KBM-7 (cell line): ENCODE measurements at places on chromosomes 11 and 22.

DNA sequence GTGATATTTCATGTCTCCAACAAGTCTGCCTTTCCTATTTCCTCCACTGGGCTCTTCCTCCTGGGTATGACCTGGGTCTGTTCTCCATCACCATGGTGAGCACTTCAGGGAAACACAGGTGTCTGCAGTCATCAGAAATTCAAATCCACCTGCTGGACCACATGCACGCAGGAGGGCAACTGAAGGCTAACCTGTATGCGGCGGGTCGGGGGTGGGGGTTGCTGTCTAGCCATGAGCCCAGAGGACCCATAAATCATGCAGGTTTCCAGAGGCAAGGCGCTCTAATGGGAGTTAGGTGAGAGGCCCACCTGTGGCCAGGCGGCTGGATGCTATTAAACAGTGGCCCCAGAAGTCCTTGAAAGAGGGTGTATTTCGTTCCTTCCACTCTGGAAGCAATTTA lies 11.1 kb upstream of the PAMR1 start:
- DNase-seq = no peak

- peak; percentile 8 for DNase-seq
Measured at GRCh38 chr11:84524422-84525051, 1102.6 kb downstream of the DLG2 start.

- no peak for DNase-seq
Measured at GRCh38 chr11:62708392-62708791, 916 bp downstream of the GNG3 start.

- no peak for DNase-seq
Measured at GRCh38 chr11:116467823-116468222, 305.0 kb downstream of the BUD13 start.

GRCh38 chr11:75594211-75594610 lies 32.2 kb downstream of the SERPINH1 start:
- no peak for DNase-seq

- no peak for DNase-seq
Measured at GRCh38 chr22:22674467-22674866, 30.1 kb downstream of the GGTLC2 start.

DNA sequence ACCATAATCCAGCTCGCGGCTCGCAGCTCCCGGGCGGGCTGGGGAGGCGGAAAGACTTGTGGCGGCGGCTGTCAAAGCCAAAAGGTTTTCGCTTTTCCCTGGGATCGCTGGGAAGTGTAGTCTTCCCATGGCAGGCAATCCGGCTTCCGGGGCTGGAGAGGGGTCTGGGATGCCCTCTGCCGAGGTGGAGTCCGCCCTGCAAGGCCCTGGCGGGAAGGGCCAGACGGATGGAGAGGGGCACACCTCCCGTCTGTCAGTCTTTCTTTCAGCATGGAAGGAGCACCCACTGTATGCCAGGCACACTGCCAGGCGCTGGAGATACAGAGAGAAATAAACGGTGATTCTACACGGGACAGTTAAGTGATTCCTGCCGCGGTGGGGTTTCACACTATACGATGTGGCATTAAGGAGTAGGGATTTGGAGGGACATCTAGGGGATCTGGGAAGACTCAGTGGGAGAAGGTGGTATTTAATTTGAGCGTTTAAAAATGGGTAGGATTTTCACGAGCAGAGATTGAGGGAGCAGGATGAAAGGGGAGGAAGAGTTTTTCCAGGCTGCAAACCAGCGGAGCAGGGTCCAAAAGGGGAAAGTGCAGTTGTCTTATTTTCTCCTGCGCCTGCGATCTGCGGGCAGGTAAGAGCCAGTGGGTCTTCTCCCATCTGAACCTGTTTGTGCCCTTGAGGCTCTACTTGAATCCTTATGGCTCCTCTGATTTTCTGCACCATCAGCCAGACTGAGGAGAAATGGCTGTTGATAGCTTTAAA lies at the start of gene BACE1:
Gene BACE1 (minus strand): TSS at position 60 of the 765 bp plus-strand sequence. CDS start 461 bp downstream, outside the sequence.
- peak; percentile 84 for DNase-seq

DNA sequence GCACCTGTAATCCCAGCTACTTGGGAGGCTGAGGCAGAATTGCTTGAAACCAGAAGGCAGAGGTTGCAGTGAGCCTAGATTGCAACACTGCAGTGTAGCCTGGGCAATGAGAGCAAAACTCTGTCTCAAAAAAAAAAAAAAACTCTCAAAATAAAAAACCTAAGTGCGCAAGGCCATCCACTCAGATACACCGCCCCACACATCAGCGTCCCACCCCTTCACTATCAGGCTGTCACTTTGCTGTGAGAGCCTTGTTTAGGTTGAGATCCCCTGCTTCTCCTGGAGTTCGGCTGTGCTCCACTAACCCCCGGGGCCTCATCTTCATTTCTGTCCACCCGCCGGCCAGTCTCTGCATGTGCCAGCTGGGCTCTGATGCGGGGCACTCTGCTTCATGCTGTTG lies 12.1 kb downstream of the SLC25A1 start:
- DNase-seq = no peak

DNA sequence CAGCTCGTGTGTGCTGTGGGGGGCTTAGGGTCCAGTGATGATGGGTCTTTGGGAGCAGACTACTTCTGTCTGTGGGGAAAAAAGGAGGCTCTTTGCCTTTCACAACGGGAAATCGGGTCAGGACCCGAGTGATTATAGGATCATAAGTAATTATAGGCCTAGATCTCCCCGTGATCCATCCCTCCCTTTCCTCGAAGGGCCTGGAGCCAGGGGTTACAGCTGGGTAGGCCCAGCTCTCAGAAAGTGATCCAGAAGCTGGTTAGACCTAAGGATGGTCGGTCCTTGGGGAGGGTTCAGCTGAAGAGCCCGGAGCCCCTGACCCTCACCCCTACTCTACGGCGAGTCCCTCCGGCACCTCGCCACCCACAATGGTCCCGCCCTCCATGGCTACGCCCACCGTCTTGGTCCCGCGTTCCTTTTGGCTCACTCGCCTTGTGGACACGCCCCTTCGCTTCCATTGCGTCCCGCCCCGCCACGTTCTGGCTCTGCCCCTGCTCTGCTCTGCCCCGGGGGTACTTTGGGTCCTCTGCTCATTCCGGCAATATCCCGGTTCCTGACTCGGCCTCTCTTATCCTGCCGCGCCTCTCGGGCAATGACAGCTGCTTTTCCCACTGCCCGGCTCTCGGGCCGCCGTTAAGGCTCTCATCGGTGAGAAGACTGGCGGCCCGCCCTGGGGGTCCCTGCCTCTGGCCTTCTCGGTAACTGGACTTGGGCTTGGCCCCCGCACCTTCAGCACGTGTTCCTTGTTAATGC lies 5.0 kb downstream of the IGSF22 start:
- no peak for DNase-seq

GRCh38 chr11:61955422-61956135 lies 5.4 kb downstream of the BEST1 start:
- no peak for DNase-seq
